ENCODE measurements at places on chromosomes 1 and 21.

GRCh38 chr1:47906009-47906432, 91.2 kb downstream of the TRABD2B start:
- no peak for DNase-seq

GRCh38 chr1:154878371-154879037, 8.4 kb upstream of the KCNN3 start:
- DNase-seq: peak; percentile 90

- no peak for DNase-seq
Observed at GRCh38 chr1:119302011-119302410, 66.6 kb upstream of the HAO2 start.

GRCh38 chr1:1307261-1307922, 338 bp downstream of the ACAP3 start:
- peak; percentile 73 for DNase-seq

DNA sequence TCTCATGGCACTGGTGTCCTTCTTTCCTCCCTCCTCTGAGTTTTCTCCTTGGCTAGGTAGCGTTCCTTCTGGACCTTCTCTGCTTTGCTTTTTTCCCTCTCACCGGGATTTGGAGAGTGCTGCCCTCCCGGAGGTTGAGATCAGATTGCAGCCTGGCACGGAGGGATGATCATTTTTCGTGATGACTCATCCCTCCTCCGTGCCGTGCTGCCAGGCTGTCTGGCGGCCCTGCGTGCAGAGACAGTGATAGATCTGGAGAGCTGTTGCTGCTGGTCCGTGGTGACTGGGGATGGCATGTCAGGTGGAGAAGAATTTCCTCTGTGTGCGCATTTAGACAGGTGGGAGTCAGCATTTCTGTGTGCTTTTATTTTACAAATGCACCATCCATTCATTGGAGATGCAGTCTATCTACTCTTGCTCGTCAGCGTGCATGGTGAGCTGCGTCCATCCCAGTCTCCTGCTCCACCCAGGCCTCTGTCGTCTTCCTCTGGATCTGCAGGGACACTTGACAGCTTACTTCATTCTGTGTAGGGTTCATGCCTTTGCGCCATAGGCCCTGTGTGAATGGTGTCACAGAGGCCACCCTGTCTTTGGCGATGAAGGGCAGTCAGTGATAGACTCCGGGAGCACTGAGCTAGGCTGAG, 104.4 kb downstream of the PCBP3 start:
- DNase-seq: peak; percentile 86

- DNase-seq: no peak
Observed at GRCh38 chr21:43859747-43860214, 5.2 kb upstream of the AGPAT3 start.

- DNase-seq: peak; percentile 53
Observed at GRCh38 chr1:179883040-179883744, 1.1 kb downstream of the TOR1AIP1 start.

DNA sequence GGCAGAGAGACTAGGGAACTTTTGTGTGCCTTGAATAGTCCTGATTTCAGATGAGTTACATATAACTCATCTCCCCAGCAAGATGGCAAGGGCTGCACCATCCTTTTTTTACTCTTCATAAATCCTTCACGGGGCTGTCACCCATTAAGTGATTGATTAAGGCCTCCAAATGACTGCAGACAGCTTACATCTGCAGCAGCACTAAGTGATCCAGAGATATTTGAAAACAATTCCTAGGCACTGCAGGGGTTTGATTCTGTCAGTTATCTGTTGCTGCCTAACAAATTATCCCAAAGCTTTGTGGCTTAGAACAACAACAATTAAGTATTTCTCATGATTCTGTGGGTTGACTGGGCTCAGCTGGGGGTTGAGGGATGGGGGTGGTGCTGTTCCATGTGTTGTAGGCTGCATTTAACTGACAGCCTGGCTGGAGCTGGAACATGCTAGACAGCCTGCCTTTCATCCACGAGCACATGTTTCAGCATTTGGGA, 19.3 kb downstream of the TEX38 start:
- DNase-seq: no peak

DNA sequence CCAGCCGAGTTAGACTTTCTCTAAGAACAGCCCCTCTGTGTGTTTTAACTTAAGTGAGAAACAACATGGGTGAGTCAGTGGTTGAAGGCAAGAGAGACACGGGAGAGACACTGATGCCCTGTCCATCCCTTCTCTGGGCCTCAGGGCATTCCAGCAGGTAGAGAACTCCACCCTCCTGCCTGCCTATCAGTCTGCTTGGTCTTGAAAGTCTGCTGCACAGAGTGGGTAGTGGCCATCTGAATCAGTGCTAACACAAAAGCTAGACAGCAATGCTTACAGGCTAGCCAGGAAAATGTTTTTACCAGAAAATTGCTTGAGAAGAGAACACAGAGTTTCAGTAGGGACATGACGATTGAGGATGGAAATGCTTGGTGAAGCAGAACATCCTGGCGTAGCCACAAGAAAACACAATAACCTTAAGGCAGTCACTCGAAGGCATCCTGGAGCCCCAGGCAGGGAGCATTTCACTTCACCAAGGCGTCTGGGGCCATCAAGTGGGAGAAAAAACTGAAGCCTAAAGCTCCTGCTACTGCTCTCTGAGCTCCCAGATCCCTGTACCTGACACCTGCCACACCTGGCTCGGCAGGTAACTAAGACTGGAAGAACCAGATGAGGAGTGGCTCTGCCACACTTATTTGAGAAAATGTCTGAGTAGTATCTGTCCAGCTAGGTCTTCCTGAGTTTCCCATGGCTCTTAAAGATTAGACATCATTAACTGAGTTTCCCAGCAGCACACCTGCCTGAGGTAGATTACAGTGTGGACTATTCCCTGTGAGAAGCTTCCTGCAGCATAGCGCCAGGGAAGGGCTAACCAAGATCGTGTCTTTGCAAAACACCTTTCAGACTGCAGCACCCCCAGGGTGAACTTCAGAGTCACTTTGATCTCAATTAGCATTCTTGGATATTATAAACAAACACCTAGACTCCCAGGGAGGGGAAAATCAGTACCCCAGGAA, 18.1 kb upstream of the LBR start:
- no peak for DNase-seq

DNA sequence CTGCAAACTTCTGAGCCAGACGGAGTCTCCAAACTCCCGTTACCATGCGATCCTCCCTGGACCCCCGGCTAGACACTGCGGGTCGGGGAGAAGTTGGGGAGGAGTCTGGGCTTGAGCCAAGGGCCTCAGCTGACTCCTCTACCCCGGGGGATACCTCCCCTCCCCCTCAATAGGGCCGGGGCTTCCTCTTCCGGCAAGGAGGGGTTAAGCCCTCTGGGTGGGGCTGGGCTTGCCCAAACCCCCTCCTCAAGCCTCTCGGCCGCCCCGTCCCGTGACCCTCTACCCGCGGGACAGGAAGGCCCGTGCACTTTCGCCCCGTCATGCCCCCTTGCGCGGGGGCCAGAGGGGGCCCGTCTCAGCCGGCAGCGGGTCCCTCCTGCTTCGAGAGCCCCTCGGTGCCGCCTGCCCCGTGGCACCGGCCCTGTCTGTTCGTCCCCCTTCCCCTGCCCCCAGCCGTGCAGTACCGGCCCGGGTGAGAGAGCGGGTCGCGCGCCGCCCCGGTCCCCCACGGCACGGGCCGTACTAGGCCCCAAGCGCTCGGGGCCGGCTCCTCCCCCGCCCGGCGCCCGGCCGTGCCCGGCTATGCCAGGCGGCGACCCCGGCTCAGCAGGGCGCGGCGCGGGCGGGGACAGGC, 652 bp downstream of the ARL8A start:
- DNase-seq: peak; percentile 78

GRCh38 chr21:25457411-25457810, 149.9 kb downstream of the MRPL39 start:
- peak; percentile 64 for DNase-seq

DNA sequence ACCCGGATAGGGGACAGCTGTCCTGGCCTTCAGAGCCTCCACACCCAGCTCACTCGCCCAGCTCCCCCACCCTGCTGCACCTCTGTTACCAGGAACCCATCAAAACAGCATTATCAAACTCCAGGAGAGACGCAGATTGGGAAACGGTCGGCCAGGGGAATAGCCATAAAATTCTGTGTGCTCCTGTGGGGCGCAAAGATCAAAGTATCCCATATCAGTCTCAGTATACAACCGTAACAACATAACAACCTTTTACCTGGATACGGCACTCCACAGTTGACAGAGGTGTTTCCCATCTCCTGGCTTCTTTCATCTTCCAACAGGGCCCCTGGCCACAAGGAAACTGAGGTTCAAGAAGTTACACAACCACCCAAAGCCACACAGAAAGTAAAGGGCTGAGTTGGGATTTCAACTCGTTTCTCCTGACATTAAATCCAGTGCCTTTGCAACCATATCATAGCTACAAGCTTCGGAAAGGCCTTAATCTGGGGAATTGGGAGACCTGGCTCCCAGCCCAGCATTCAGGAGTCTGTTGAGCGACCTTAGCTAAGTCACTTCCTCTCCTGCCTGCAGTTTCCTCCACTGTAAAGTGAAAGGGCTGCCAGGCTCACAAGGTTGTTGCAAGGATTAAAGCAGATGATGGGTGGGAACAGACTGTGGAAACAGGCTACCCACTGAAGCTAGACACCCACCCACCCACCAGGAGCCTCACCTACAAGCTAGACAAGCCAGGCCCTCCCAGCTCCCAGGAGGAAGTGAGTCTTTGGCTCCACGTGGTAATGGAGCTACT, 8.1 kb upstream of the EPHB2 start:
- no peak for DNase-seq

DNA sequence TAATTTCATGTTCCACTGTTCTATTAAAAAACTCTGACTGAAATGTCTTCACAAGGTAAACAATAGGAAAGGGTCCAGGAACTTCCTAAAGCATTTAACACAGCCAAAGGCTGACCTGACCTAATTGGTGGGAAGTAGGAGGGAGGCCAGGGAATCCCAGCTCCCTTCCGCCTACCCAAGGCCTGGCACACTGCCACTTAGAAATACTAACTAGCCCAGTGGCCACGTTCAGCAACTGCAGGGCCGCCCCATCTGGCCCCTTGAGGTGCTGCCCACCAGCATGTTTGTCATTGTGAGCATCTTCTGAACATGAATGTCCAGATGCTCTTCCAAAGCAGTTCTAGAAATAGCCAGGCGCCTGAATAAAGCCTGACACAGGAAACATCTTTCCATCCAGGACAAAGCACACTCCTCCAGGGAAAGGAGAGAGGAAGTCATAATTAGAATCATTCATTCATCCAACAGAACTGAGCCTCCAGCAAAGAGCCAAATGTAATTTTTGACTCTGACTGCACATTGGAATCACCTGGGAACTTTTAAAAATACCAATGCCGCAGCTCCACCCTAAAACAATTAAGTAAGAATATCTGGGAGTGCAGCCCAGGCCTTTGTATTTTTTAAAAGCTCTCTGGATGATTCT, 44.6 kb upstream of the BCL9 start:
- peak; percentile 65 for DNase-seq
